Mesenchymal stem cell (in vitro differentiated cells and primary cell): ENCODE measurements at places on chromosomes 6 and 20.
A peak's percentile ranks its signal among the peaks of the same experiment; 100 is the strongest.

DNA sequence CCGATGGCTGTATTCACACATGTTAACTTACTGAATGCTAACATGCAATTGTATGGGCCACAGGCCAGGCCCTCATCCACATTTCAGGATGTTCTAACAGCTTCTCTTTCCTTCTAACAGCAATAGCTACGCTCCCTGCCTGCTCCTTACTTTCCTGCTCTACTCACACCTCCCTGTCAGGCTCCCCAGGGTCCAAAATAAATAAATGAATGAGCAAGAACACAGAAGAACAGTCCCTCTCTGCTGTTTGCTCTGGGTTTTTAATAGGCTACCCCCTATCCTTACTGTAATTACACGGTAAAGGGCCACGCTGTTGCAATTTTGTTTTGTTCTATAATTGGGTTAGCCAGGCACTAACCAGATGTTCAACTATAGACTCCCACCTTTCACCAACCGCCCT is 135.6 kb downstream of the GMDS start:
- no peak for DNase-seq

DNA sequence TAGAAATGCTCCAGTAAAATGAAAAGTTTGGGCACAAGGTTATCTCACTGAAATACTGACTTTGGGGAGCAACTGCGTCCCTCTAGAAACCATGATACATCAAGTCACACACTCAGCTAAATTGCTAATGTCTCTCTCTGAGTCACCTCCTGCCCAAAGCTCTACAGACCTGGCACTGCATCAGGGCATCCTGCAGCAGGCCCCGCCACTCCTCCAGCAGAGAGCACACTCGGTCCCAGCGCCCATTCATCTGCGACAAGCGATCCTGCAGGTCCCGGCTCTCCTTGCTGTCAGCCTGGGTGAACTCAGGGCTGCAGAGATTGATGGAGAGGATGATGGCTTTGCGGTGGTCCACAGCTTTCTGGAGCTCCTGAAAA is 329.0 kb downstream of the ESR1 start:
- DNase-seq = no peak

DNA sequence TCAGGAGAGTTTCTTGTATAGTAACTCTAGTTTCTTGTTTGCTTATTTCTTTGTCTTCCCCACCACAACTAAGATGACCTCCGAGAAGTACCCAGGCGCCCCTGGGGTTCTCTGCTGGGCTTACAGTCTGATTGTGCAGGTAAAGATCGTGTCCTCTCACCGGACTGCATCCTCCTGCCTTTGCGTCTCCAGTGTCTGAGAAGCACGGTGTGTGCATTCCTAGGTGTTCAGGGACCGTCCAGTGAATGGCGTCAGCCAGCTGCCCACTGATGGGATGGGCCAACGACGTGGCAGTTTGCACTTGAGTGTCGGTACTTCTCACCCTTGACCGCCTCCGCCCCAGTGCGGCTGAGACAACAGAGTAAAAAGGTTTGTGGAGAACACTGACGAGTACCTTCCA is 56.0 kb upstream of the NFATC2 start:
- DNase-seq = no peak

DNA sequence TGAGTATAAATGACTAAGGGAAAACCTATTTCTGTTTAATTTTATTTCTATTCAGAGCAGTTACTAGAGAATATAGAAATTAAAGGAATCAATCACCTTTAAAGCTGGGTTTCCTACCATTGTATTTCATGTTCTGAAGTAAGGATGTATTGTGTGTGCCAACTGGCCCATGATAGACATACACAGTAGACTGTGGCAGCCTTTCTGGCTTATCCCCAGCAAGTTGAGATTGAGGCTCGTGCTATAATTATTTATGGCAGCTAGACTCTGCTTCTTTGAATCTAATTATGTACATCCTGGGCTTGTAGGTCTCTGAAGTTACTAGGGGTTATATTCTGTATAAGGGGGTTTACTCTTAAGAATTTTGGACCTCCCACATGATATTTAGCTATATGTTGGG is 44.4 kb downstream of the ZNF292 start:
- no peak for DNase-seq

DNA sequence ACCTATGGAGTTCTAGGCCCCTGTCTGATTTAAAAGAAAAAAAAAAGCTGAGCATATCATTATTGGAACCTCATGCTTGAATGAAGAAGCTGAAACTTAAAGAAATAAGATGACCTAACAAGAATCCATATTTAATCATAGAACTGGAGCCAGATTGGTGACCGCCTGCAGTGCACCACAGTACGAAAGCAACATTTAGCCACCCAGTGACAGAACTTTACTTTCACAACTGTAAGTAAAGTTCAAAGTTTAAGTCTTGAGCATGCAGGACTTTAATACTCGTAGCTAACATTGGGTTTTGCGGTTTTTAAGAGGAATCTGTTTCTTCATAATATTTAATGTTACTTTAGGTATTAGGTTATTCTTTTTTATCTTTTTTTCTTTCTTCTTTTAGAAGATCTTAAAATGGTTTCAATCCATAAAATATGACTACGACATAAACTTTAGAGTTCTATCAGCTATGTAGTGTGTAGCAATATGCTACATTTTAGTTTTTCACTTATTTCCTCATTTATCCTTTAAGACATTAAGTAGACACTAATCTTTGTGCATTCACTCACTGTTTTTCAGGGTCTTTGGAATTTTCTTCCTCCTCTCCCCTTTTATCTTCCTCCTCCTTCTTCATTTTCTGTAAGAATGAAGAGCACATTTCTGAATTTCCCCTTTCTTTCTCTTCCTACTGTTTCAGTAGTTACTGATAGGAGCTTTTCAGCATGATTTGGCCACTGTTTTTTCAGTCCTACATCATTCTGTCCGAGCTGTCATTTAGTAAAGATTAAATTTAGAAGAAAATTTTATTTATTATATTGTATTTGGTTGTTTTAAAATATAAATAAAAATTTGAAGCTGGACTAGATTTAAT is 514.1 kb downstream of the GRIK2 start:
- no peak for DNase-seq

- DNase-seq = no peak
Observed at GRCh38 chr6:142697922-142698321, 247.1 kb downstream of the HIVEP2 start.

DNA sequence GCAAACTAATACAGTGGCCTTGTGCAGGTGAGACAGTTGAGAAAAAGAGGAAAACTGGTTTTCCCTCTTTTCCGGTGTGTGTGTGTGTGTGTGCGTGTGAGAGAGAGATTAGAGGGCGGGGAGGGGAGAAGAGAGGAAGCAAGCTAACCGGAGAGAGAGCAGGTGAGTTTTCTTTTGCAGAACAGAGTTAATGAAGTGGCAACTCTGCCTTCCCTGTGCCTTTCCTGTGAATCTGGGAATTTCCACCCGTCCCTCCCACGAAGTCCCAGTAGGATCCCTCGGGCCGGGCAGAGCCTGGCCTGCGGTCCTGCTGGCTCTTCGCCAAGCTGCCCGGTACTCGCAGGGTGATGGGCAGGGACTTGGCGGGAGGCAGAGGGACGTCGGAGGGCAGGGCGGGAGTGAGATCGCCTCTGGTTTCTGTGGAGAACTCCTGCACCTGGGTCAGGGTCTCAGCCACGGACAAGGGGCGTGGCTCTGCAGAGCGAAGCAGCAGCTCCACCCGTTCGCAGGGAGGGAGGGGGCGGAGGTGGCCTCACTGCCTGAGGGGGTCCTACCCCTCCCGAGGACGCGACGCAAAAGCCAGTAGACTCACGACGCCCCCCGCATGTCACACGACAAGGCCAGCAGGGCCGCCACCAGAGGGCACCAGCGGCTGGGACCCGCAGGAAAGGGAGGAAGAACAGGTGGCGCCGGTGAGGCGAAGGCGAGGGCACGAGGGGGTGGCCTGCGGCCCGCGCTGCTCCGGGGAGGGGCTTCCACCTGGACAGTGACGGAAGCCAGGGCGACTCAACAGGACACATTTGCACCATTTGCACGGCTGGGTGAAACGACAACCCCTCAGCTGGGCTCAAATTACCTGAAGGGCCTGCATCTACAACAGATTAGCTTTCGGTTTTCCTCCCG is 51.2 kb upstream of the RNF182 start:
- peak; percentile 26 for DNase-seq

DNA sequence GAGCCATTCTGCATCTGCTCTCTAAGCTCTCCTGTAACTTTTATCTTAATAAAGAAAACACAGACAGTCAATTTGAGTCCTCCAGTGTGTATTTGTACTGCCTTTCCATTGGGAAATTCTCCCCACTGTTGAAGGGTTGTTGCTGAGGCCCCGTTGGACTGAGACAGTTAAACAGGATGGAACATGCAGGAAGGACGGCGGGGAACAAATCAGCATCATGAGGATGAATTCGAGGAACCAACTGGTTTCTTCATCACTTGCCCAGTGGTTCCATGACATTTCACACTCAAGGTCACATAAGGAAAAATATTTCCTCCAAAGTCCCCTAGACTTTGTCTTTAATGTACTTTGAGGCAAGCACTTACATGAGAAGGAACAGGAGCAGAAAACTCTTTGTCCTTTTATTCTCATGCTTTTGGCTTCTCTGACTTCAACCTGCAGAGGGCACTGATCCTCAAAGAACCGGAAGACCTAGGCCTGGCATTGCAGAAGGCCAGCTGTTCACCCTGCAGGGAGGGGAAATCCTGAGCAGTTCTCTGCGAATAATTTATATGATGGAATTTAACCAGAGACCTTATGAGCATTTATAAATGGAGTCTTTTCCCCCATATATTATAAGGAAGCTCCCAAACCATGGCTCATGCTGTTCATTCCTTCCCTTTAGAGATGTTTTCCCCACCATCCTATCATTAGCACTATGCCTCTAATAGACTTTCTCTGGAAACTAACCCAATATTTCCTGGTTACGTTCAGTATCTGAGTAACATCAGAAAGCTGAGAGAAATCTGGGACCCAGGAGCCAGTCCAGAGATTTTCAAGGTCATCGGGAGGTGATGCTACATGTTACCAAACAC is 55.2 kb upstream of the ADGRF1 start:
- peak; percentile 86 for DNase-seq
